ENCODE measurements at places on chromosomes 7 and 10.

GRCh38 chr10:107545717-107546116 lies 381.2 kb upstream of the SORCS1 start:
- DNase-seq, result no peak

GRCh38 chr7:106076537-106076936 lies 35.6 kb downstream of the SYPL1 start:
- DNase-seq, result no peak

DNA sequence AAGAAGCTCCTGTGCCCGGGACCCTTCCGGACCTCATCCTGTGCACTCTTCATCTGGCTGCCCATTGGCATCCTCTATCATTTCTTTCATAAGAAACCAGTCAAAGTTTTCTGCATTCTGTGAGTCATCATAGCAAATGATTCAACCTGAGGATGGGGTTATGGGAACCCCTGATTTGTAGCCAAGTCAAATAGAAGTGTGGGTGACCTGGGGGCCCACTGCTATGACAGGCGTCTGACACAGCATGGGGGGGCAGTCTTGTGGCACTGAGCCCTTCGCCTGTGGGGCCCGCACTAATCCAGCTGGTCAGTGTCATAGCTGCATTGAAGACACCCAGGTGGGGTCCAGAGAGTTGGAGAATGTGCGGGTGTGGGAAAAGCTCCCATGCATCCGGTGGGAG lies 230.4 kb downstream of the USP6NL start:
- no peak for DNase-seq

DNA sequence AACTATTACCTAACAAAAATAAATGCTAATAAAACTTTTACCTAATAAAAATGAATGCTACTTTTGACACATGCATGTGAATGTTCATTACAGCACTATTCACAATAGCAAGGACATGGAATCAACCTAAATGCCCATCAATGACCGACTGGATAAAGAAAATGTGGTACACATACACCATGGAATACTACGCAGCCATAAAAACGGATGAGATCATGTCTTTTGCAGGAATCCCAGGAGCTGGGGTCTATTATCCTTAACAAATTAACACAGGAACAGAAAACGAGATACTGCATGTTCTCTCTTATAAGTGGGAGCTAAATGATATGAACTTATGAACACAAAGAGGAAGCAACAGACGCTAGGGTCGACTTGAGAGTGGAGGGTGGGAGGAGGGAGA lies 88.1 kb upstream of the FAM204A start:
- no peak for DNase-seq

DNA sequence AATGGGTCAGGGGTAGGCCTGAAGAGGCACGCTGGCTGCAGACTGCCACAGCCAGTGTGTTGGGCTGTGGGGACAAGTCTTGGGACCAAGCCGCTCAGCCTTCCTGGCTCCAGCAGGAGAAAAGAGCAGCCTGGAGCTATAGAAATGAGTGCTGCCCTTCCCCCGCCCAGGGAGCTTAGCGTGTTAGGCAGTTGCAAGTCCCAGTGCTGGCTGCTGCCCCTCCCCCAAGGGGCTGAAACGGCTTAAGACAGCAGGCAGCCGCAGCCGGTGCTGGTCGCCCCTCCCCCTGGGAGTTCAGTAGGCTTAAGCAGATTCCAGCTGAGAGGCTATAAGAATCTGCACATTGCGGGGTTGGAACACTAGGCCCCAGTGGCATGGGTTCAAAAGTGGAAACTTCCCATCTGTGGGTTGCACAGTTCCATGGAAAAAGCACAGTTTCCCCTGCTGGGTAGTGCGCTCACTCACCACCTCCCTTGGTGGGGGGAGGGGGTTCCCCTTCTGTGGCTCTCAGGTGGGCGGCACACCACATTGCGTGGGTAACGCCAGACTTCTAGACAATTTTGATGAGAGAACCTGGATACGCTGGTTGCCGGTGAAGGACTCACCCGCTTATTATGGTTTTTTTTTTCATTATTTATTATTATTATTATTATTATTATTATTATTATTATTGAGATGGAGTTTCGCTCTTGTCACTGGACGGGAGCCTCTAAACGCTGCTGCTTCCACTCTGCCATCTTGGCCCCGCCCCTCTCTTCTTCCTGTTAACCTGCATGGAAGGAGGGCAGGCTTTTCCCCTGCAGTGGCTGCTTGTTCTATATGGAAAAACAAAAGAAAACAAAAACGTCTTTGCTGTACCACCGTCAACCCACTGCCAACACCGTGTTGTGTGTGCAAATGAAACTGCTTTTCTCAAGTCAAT lies 151.1 kb downstream of the CXCL12 start:
- no peak for DNase-seq

GRCh38 chr7:2956526-2957368 lies 86.9 kb downstream of the CARD11 start:
- no peak for DNase-seq

DNA sequence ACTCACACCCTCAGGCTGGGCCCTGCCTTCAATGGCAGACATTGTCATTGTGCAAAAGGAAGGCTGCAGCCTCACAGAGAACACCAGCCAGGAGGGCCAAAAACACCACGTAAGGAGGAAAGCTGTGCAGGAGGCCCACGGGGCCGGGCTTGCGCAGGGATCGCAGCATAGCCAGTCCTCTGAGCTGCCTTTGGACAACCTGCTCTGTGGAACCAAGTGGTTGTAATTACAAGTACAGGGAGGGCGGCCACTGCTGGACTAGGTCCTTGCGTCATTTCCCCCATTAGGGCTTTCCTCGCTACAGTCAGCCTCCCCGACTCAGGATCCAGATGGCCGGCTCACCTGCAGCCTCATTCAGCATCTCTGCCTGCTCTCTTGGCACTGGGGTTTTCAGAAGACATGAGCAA lies 66.9 kb downstream of the FAM53B start:
- no peak for DNase-seq

DNA sequence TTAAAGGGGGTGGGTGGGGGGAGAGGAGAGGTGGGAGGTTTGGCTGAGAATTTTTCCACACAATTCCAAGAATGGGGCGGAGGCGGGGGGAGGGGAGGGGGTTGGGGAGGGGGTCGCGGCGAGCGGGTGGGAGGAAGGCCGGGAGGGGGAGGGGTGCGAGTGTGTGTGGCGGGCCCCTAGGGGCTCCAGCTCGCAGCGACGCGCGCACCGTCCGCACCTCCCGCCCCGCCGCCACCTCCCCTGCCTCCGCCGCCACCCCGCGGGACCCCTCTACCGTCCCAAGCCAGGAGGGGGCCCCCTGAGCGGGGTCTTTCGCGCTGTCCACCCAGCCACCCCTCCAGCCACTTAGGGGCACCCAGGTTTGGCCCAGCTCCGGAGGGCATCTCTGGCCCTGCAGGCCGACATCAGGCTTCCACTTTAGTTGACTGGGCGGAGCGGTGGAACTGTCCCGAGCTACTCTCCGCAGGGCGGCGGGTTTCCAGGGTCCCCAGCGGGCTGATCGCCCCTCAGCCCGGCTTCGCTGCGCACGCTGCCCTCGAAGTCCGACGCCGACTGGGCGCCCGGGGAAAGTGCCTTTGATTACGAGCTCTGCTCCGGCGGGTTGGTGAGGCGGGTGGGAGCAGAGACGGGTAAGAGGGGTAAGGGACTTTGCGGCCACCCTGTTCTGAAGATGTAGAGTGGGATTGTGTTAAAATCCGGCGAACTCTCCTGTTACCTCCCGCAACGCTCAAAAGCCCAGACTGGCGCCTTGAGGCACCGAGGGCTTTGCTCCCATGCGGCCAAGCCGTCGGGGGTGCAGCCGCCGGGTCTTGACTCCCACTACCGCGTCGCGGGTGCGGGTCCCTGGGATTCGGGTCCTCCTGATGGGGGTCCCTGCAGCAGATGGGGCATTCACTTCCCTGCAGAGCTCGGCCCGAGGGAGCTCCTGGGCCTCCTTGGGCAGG lies 1.8 kb upstream of the VAX1 start:
- no peak for DNase-seq

Measured in CD4-positive, alpha-beta T cell treated with Interleukin-12 subunit alpha and Interleukin-12 subunit beta, for 1 hour (primary cell).